ENCODE measurements at places on chromosomes 16 and 17.

GRCh38 chr16:64185954-64186353 lies 935.9 kb downstream of the CDH11 start:
- no peak for DNase-seq

DNA sequence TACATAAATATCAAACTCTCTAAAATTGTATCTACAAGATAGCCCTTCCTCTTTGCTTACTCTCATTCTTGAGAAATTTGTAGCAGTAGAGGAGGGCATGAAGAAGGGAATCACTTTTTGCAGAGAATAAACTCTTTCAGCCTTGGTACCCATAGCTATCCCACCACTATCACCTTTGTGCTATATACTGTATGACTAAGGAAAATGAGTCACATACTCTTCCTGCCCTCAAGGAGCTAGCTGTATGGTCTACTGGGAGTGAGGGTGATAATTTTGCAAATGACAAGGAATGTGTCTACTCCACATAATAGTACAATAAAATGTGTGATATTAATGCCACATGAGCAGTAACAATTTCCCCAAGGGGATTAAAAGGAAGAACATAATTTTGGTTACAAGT lies 184.6 kb upstream of the WSB1 start:
- no peak for DNase-seq

DNA sequence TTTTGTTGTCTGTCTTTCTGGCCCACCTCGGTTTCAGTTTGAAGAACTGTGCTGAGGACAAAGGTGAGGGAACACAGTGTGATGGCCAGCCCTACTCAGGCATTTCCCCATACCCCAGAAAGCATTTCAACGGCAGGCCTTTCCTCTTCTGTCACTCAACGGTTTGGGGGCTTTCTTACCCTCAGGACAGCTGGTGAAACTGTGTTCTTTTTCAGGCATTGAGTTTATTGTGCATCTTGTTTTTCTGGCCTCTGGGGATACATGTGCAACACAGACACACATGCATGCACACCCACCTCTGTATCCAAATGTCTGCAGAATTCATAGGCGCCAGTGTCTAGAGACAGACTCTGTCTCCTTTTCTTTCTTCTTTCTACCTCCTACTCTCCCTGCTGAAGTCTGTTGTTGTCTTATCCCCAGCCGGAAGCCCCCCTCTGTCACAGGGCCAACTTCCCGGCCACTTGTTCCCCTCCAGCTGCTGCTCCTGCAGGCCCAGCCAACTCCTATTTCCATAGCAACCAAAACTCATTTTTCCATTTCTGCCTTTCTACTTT lies 17.0 kb downstream of the CHD9 start:
- peak; percentile 72 for DNase-seq

DNA sequence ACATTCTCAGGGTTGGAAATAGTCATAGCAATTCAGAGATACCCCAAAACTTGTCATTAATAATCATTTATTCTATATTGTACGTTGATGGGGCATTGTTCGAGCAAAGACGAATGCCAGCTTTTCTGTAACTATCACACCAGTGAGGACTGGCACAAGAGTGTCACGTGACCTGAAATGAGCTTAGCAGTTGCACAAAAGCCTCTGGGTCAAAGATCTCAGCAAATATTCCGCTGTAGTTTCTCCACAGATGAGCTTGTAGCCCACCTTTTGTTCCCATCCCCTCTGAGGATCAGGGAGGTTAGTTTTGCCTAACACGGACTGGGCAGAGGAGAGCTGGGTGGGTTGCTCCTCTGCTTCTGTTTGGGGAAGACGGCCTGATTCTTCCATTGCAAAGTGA lies 18.2 kb downstream of the IRX3 start:
- DNase-seq: no peak

DNA sequence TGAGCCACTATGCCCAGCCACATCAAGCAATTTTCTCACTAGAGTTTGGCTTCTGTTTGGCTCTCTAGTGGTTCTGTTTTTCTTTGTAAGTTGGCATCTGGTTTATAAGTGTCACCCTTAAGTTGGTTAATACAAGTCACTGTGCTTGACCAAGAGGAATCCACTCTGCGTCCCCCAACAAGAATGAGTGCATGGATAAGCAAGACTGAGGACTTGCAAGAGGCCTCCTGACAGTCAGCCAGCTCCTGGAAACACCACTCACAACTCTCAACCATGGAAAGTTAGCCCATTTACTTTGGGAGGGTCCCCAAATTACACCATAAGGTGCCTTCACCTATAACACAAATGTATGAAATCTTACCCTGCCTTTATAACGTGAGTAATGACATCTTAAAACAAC lies 7.6 kb downstream of the RFWD3 start:
- DNase-seq: no peak

DNA sequence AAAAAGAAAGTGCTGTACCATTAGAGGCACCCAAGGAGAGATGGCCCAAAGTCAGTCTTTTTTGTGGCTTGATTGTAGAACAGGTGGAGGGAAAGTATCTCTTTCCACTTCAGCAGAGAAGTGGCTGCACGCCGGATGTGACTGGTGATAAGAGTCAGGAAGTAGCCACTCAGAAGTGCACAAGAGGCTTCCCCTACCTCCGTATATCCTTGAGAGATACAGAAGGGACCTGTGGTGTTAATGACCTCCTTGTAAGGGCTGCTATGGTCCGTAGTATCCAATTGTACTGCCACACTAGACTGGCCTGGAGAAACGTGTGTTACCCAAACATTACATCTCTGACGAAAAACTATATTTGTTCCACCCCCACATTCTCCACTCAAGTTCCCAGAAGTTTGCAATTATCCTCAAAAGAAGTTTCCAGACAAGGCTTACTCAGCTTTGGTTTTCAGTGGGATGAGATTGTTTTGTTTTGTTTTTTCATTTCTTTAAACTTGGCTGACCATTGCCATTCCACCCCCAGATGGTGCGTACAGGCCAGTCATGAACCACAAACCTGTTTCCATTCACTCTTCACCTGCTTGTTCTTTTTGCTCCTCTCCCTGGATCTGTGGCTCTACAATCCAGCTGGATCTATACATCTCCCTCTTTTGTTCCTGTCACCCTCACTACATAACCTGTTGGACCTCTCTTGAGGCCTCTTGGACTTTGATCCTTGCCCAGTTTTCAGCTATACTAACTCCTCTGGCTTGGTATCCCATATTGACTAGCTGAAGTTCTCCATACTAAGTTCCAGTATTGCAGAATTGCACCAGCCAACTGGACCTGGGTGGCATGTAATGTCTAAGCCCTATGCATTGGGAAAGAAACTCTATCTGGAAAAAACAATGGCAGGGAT lies 20.7 kb upstream of the MED13 start:
- no peak for DNase-seq

DNA sequence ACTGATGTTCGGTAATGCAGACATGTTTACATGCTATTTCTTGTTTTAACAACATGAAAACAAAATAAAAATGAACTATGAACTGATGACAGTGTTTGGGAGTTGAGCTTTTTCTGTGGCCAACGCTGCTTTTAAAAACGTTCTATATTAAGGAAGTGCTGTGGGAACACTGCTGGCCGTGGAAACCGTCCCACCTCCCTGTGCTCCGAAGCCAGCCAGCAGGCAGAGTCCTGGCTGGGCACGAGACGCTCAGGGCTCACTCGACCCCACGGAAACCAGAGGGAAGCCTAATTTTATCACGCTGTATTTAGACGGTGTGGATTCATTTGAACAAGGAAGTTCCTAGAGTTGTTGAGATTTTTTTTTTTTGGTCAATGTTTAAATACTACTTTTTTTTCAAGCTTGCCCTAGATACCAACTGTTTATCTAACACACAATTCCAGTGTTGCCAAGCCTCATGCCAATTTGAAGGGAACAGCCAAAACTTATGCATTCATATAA lies 25.8 kb downstream of the ADCY9 start:
- peak; percentile 54 for DNase-seq

- peak; percentile 99 for DNase-seq
Observed at GRCh38 chr17:75430159-75430974, 24.9 kb upstream of the GRB2 start.

DNA sequence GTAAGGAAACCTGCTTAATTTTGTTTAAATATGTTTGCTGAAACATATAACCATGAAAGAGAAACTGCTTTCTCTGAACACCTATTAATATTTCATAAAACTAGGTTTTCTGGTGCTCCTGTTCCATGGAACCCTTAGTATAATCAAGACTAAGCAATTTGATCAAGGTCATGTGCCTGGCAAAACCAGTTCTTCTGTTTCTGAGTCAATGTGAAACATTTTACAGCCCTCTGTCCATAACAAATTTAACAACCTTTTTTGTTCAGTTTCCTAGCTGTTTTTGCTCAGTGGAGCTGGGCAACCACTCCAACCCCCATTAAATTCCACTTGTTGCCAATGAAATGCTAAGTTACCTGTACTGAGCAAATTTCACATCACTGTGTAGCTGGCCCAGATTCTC lies 344.0 kb downstream of the CA10 start:
- DNase-seq: no peak

GRCh38 chr16:66588981-66589713 lies 9.9 kb downstream of the CMTM2 start:
- no peak for DNase-seq

- no peak for DNase-seq
Observed at GRCh38 chr17:48995304-48995973, 1.7 kb upstream of the IGF2BP1 start.

GRCh38 chr16:87048038-87048729 lies 269.0 kb downstream of the C16orf95 start:
- no peak for DNase-seq

DNA sequence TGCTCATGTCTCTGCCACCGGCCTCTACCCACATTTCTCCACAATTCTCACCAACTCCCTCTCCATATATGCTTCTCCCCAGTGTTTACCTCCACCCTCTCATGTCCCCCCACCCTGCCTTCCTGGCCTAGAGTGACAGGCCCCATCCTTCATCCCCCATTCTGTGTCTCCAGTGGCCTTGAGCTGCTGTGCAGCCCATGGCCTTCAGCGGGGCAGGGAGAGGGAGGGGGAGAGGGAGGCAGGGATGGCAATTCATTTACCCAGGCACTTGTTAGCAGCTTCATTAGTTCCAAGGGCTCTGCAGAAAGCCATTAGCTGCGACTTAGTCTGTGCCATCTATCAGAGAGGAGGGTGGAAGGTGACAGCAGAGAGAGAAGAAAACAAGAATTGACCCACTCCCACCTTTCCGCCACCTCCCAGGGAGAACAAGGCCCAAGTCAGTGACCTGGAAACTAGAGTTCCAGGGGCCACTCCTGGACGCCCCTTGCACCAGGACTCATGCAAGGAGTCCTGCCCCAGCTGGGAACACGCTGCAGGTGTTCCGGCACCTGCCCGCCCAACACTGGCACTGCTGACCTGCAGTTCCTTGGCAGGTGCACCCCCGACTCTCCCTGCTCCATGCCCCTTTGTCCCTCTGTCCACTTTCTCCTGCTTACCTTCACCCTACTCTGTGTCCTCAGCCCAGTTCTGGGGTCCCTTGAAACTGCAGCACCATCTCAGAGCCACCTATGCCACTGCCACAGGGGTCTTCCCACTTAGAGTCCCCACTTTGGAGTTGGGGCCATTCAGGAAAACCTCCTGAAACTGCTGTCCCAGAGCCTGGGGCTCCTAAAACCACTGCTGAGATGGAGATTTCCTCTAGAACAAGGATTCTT lies 23.5 kb upstream of the PYY start:
- DNase-seq: no peak
